ENCODE measurements at places on chromosomes 7 and 10. TPM values are rescaled to one million over a fixed set of nuclear protein-coding genes. Genes with fewer than 3 reads are reported as not detected.

The SEMA3E gene
- total RNA-seq = 0.61 TPM

GRCh38 chr10:119377451-119377957 lies 165.0 kb downstream of the RGS10 start:
- no peak overlapping the region for H3K4me3 ChIP-seq
- H3K36me3 ChIP-seq = no peaks in the 10 kb centered on the region
- H3K27ac ChIP-seq = no peak overlapping the region
- no peaks in the 10 kb centered on the region for H3K27me3 ChIP-seq
- DNase-seq = no peak

GRCh38 chr7:16581286-16581685 lies 54.7 kb downstream of the LRRC72 start:
- H3K27me3 ChIP-seq = no peaks in the 10 kb centered on the region
- peaks cover 2% of the 10 kb centered on the region for H3K36me3 ChIP-seq
- H3K4me3 ChIP-seq = no peak overlapping the region
- no peaks in the 10 kb centered on the region for H3K4me1 ChIP-seq
- H3K27ac ChIP-seq = no peak overlapping the region

- H3K4me1 ChIP-seq = no peaks in the 10 kb centered on the region
- no peak overlapping the region for H3K4me3 ChIP-seq
- peaks cover 10% of the 10 kb centered on the region for H3K36me3 ChIP-seq
- H3K27me3 ChIP-seq = no peaks in the 10 kb centered on the region
- DNase-seq = no peak
These were observed 63.3 kb downstream of the PODXL start for GRCh38 chr7:131493081-131493480.

GRCh38 chr10:85612378-85612775 lies 754.2 kb downstream of the GRID1 start:
- H3K4me1 ChIP-seq = no peaks in the 10 kb centered on the region
- no peak overlapping the region for H3K4me3 ChIP-seq
- H3K36me3 ChIP-seq = no peaks in the 10 kb centered on the region
- DNase-seq = no peak

The PNLIPRP3 gene
- total RNA-seq = not detected

Data from H9 (cell line).